Fibroblast of lung (primary cell): ENCODE measurements at places on chromosomes 7 and 10. TPM values are rescaled to one million over a fixed set of nuclear protein-coding genes. Genes with fewer than 3 reads are reported as not detected.

GRCh38 chr7:139092090-139092796 lies 17.3 kb downstream of the ZC3HAV1 start:
- no peak overlapping the region for H3K4me3 ChIP-seq
- H3K4me1 ChIP-seq: no peaks in the 10 kb centered on the region
- H3K27me3 ChIP-seq: no peaks in the 10 kb centered on the region
- no peak overlapping the region for H3K27ac ChIP-seq
- H3K36me3 ChIP-seq: peaks cover 4% of the 10 kb centered on the region

GRCh38 chr7:50853311-50853710 lies 70.6 kb upstream of the GRB10 start:
- H3K36me3 ChIP-seq: no peaks in the 10 kb centered on the region
- no peak overlapping the region for H3K4me3 ChIP-seq
- no peaks in the 10 kb centered on the region for H3K4me1 ChIP-seq
- H3K27ac ChIP-seq: no peak overlapping the region

DNA sequence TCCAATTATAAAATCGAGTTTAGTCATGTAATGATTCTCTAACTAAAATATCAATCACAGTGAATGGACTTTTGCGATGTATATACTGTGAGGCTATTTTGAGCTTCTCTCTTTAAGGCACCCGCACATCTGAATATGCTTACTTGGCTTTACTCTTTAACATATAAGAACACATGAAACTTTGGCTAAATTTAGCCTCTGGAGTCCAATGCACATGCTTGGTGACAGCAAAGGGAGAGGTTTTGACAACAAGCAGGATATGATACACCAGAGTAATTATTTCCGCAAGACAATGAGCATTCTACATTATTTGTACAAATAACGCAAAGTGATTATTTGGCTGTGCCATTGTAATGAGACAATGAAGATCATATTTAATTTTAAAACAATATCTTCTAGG lies 72.4 kb downstream of the ARID5B start:
- peak; percentile 10 for DNase-seq
- peaks cover 14% of the 10 kb centered on the region for H3K4me1 ChIP-seq
- H3K36me3 ChIP-seq: peaks cover under 1% of the 10 kb centered on the region

- no peak overlapping the region for H3K4me3 ChIP-seq
- no peak for DNase-seq
- no peaks in the 10 kb centered on the region for H3K36me3 ChIP-seq
- H3K27ac ChIP-seq: no peak overlapping the region
- H3K4me1 ChIP-seq: peaks cover 8% of the 10 kb centered on the region
- no peaks in the 10 kb centered on the region for H3K27me3 ChIP-seq
Observed at GRCh38 chr10:89649051-89649450, 4.0 kb upstream of the PANK1 start.

DNA sequence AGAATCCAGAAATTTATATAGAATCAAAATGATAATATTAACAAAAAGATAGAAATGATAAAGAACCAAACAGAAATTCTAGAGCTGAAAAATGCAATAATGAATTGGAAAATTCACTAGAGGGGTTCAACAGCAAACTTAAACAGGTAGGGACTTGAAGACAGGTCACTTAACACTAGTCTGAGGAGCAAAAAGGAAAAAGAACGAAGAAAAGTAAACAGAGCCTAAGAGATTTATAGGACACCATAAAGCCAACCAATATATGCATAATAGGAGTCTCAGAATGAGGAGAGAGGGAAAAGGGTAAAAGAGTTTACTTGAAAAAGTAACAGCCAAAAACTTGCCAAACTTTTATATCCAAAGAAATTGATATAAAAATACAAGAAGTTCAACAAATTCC lies 44.3 kb upstream of the RET start:
- H3K36me3 ChIP-seq: no peaks in the 10 kb centered on the region
- H3K4me1 ChIP-seq: no peaks in the 10 kb centered on the region
- no peaks in the 10 kb centered on the region for H3K27me3 ChIP-seq

DNA sequence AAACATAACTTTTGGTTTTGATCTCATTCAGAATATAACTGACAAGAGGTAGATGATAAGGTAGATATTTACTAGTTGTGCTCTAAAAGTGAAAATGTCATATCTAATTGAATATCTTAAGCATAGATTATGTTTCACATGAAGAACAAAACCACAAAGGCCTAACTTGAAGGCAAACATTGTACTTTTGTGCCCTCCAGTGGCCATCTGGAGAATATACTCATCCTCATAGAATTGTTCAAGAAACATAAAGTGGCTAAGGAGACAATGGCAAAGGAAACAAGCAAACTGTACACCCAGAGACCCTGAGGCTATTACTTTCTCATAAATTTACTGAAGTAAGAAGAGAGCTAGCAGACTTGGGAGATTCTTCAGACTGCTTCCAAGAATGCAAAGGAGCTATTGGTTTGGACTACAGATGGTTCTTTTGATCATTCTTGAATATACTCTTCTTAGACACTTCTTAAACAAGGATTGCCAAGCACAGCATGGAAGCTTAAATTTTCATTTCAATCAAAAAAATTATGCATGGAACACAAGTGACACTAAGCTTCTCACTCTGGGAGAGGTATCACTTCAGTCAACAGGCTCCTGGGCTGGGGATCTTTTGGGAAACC lies 98.2 kb upstream of the DKK1 start:
- no peaks in the 10 kb centered on the region for H3K27me3 ChIP-seq
- no peaks in the 10 kb centered on the region for H3K36me3 ChIP-seq
- peak; percentile 88 for DNase-seq
- H3K4me1 ChIP-seq: no peaks in the 10 kb centered on the region

GRCh38 chr7:73997056-73997455 lies 30.9 kb upstream of the ELN start:
- no peak overlapping the region for H3K27ac ChIP-seq
- peaks cover 5% of the 10 kb centered on the region for H3K4me1 ChIP-seq
- H3K27me3 ChIP-seq: no peaks in the 10 kb centered on the region

DNA sequence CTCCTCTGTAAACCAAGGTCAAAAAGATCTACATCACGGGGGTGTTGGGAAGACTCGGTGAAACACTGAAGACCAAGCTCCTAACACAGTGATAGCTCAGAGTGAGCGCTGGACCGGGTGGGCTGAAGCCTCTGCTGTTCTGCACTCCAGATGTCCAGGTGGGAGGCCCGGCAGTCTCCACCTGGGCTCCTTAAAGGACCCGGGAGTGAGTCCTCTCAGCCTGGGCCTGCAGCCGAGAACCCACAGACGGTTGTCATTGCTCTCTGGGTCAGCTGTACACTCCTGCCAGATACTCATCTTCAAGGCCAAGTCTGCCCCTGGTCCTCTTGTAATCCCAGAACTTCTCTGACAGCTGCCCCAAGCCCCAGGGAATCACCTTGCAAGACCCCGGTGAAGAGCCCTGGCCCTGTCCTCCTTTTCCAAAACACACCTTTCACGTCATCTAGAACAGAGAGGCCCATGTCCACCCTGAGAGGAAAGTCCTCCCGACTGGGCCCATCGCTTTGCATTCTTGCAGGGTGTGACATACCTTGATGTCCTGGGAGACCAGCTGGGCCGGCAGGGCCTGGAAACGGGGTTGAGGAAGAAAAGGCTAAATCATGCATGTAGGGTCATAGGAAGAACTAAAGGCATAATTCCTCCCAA lies 43.7 kb downstream of the COL17A1 start:
- DNase-seq: no peak
- H3K27me3 ChIP-seq: no peaks in the 10 kb centered on the region
- H3K36me3 ChIP-seq: no peaks in the 10 kb centered on the region
- H3K4me3 ChIP-seq: no peak overlapping the region
- H3K27ac ChIP-seq: no peak overlapping the region
- no peaks in the 10 kb centered on the region for H3K4me1 ChIP-seq

DNA sequence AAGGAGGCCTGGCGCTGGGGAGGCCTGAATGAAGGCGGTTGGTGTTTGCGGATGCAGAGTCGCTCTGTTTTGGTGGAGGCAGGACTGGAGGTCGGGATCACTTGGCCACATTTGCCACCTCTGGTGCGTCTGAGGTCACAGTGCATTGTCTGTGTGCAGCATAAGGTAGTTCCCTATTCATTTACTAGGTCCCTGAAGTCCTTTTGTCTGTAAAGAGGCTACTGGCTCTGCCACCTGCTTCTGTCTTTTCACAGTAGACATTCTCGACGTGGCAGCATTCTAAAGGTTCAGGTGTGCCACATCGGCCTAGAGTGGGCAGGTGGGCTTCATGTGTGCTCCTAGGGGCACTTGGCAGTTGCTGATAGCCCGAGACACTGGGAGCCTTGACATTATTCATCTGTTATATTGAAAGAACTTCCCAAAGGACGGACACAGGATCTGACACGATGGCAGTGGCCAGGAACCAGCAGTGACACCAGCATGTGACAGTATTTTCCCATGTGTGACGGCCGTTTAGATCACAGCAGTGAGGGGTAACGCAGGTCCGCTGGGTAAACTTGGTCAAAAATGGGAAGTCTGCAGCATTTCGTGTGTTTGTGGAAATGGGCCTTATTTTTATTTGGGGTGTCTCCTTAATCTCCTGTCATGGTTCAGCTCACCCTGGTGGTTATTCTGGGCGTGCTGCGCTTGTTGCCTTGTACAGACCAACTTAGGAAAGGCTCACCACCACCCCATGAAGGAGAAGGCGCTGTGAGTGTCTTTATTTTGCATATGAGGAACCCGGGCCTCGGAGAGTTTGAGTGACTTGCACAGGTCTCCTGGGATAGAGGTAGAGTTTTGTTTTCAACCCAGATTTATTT lies 5.9 kb downstream of the MGMT start:
- H3K27me3 ChIP-seq: no peaks in the 10 kb centered on the region
- H3K27ac ChIP-seq: no peak overlapping the region
- no peak overlapping the region for H3K4me3 ChIP-seq
- no peaks in the 10 kb centered on the region for H3K4me1 ChIP-seq
- DNase-seq: no peak

- H3K27me3 ChIP-seq: no peaks in the 10 kb centered on the region
- H3K27ac ChIP-seq: no peak overlapping the region
- no peaks in the 10 kb centered on the region for H3K36me3 ChIP-seq
- no peak overlapping the region for H3K4me3 ChIP-seq
- no peak for DNase-seq
- H3K4me1 ChIP-seq: no peaks in the 10 kb centered on the region
Observed at GRCh38 chr7:14293434-14293833, 304.0 kb upstream of the ETV1 start.

GRCh38 chr7:21939136-21939857 lies 6.4 kb downstream of the CDCA7L start:
- no peaks in the 10 kb centered on the region for H3K4me1 ChIP-seq
- no peaks in the 10 kb centered on the region for H3K36me3 ChIP-seq
- no peaks in the 10 kb centered on the region for H3K27me3 ChIP-seq
- no peak for DNase-seq
- no peak overlapping the region for H3K27ac ChIP-seq

DNA sequence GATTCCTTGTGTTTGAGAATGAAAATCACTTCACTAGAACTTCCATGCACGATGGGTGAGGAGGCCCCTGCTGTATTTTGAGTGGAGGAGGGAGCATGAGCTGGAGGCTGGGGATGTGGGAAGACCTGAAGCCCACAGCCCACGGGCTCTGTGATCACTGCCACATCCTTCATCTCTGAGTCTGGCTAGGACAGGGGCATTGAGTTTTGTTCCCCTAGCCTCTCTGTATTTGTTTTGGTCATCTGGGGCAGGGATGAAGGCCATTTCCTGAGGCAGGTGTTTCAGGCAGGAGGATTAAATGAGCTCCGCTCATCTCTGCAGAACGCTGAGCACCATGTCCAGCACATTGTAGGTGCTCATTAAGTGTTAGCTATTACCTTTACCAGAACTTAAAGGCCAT lies 293.6 kb downstream of the GLRX3 start:
- no peak overlapping the region for H3K27ac ChIP-seq
- H3K4me3 ChIP-seq: no peak overlapping the region
- H3K27me3 ChIP-seq: no peaks in the 10 kb centered on the region
- no peaks in the 10 kb centered on the region for H3K4me1 ChIP-seq
- H3K36me3 ChIP-seq: no peaks in the 10 kb centered on the region

- no peaks in the 10 kb centered on the region for H3K36me3 ChIP-seq
- peaks cover 4% of the 10 kb centered on the region for H3K27me3 ChIP-seq
- no peaks in the 10 kb centered on the region for H3K4me1 ChIP-seq
- peak; percentile 64 for DNase-seq
- no peak overlapping the region for H3K27ac ChIP-seq
- no peak overlapping the region for H3K4me3 ChIP-seq
Observed at GRCh38 chr7:33716581-33717477, 188.5 kb upstream of the BMPER start.

VAX1 gene
- not detected in 2 replicates for total RNA-seq

SORCS1 gene
- total RNA-seq: under 0.01 TPM in 1 of 2 replicates, not detected in the other

MICU1 gene
- total RNA-seq: 52.1 and 83.2 TPM in 2 replicates

LRRD1 gene
- total RNA-seq: under 0.01 and 0.17 TPM in 2 replicates

SEMA3C gene
- total RNA-seq: 203 and 310 TPM in 2 replicates

TSPAN33 gene
- total RNA-seq: 0.17 and 0.77 TPM in 2 replicates

TMEM140 gene
- 13.1 and 29.7 TPM in 2 replicates for total RNA-seq

CCZ1 gene
- 35.7 and 41.8 TPM in 2 replicates for total RNA-seq

SFRP4 gene
- 7.3 and 54.2 TPM in 2 replicates for total RNA-seq
